ENCODE measurements at places on chromosomes 13 and 19.

GRCh38 chr13:98717256-98717655 is 35.2 kb downstream of the SLC15A1 start:
- no peak for DNase-seq

DNA sequence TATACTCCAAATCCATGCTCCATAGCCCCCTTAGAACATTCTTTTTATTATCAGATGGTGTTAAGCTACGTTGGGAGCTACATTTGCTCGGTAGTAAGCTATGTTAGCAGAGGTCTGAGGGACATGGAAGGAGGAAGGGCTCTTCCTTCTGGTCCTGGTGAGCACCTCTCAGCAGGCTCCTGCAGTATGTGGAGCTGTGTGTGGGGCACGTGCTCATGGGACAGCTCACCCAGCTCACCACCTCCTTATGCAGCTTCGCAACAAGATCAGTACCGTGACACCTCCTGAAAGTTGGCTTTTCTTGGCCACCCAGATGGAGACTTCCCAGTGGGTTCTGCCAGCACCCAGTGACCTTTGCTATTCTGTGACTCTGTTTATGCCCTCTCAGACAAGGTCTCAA is 400.5 kb upstream of the SLC10A2 start:
- no peak for DNase-seq

DNA sequence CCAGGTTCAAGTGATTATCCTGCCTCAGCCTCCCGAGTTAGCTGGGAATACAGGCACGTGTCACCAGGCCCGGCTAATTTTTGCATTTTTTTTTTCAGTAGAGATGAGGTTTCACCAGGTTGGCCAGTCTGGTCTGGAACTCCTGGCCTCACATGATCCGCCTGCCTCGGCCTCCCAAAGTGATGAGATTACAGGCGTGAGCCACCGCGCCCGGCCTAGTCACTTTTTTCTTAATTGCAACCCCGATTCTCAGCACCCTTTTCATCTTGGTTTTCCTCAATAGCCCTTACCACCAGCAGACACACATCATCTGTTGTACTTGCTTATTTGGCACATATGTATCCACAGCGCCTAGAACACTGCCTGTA is 550 bp upstream of the GPI start:
- DNase-seq = no peak

DNA sequence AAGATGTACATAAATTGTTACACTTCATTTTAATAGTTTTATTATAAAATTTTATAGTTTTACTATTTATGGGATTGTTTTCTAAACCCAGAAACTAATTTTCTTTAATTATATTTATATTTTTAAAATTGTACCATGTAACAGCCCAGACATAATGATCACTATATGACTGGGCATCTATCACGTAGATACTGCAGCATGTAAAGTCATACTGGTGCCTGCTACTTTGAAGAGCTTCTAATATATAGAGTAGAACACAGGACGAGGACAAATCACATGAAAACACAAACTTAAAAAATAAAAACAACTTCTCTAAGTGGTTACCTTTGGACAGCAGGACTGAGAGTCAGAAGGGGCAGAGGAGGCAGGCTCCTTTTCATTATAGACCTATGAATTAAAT is 5.3 kb downstream of the ELF1 start:
- no peak for DNase-seq

DNA sequence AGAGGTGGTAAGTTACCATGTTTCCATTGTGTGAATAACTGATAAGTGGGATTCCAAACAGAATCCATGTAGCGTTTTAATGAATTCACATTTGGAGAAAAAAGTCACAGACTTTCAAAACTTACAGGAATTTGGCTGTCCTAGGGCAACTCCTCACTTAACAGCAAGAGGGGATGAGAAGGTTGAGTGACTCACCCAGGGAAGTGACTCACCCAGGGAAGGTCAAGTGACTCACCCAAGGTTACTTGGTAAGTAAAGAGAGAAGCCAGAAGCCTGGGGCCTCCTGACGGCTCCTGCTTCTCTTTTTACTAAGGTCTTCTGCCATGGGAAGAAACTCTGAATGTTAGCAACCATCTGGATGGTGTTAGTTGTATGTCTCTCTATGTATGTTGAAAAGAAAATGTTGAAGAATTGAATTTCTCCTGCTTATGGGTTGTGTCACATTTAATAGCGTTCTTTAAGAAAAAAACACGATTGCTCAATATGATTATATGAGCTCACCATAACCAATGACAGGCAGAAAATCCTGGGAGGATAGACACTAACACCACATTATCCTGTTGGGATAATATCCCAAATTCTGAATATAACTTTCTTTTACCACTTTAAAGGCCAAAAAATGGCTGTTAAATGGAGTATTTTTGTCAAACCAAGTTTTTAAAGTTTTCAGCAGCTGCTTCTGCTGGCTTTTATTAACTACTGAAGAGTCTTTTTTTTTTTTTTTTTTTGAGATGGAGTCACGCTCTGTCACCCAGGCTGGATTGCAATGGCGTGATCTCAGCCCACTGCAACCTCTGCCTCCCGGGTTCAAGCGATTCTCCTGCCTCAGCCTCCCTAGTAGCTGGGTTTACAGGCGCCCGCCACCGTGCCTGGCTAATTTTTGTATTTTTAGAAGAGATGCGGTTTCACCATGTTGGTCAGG is 195.6 kb downstream of the GGACT start:
- peak; percentile 20 for DNase-seq
